ENCODE measurements at places on chromosomes 4 and X.
A peak's percentile ranks its signal among the peaks of the same experiment; 100 is the strongest.

DNA sequence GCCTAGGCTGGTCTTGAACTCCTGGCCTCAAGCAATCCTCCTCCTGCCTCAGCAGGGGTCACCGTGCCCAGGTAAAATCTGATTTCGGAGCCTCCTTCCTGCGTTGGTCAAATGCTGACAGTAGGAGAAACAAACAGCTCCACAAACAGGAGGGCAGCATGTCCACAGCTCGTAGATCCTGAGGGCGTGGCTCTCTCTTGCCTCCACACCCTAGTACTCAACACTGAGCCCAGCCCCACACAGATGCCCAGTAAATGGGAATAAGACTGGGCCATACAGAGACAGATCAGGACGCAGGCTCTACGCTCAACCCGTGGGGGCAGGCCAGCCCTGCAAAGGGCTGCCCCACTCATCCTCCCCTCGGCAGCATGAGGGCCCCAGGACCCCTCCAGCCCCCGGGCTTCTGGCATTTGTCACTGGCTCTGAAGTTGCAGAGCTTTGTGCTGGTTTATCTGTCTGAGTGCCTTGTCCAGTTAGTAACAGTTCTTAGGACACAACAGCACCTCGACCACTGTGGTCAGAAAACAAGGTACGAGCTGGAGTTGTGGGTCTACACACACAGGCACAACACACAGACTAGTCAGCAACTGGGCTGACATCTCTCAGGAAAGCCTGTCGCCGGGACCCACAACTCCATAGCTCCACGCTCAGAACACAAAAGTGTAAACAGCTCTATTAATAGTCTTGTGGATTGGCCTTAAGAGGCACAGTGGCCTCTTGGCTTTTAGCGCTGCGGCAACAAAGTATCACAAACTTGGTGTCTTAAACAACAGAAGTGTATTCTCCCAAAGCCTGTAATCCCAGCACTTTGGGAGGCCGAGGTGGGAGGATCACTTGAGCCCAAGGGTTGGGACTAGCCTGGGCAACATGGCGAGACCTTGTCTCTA, 5.2 kb downstream of the TNIP2 start:
- DNase-seq: no peak

- no peak for DNase-seq
Measured at GRCh38 chrX:13511241-13511943, 58.0 kb upstream of the EGFL6 start.

- DNase-seq: no peak
Measured at GRCh38 chr4:163317110-163317509, 15.3 kb downstream of the NPY1R start.

DNA sequence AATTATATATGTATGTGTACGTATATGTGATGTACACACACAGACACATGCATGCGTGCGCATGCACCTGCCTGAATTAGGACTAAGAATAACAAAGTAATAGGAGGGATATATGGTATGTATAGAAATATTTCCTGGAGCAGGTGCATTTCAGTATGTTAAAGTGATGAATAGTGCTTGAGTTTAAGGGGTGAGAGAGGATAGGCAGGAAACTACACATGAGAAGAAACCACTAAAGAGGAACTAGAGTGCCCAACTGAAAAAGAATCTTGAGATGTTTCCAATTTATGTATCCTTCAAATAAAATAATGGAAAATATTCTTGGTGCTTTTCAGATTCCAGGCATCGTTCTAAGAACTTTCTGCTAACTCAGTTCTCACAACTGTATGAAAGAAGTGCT, 52.6 kb upstream of the UNC5C start:
- no peak for DNase-seq

GRCh38 chr4:80127870-80128419, 54.9 kb upstream of the ANTXR2 start:
- no peak for DNase-seq

DNA sequence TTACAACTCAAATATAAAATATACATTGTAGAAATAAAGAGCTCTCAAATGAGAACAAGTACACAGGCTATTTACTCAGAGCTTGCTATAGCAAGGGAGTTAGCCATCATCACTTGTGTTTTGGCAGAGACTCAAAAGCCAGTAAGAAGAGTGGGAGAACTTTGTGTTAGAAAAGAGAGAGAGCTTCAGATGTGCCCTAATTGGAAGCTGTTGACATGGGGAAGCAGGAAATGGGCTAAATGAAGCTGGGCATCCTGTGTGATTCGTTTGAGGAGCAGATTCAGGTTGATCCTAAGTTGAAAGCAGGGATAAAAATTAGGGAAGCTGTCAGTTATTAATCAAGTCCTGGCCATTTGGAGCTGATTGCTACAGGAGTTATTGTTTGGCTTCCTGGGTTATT, 207.4 kb upstream of the MAOA start:
- no peak for DNase-seq

GRCh38 chr4:17584521-17585213, 7.7 kb downstream of the LAP3 start:
- DNase-seq: no peak

DNA sequence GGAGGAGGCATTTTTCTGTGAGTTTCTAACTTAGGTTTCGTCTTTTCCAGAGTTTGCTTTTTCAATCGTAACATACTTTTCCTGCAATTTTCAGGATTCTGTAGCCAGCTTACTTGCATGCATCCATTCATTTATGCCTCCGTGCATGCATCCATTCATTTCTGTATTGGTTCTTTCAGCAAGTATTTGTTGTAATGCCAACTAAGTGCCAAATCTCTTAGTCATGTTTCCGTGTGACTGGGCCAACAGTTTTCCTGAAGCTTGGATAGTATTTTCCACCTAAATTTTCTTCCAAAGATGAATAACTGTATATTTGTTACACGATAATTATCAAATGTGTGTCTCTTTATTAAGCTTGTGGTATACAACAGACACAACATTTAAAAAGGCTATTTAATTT, 41.5 kb downstream of the CBLL2 start:
- DNase-seq: peak; percentile 22

DNA sequence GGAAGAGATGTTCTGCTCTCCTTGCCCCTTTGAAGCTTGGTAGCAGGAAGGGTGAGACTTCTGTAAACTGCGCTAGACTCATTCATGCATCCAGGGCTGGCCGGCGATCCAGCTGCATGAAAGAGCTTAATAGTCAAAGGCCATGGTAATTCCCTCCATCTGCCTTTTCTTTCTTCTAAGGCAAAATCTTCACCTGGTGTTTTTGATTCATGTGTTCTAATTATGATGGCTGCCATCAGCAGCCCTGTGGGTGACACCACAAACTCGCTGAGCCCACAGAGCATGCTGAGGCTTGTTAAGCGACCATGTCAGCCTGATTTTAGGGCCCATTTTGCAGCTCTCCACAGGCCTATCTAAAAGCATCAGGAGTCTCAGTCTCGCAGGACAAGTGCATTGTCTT, 450.1 kb upstream of the TENM3 start:
- no peak for DNase-seq

DNA sequence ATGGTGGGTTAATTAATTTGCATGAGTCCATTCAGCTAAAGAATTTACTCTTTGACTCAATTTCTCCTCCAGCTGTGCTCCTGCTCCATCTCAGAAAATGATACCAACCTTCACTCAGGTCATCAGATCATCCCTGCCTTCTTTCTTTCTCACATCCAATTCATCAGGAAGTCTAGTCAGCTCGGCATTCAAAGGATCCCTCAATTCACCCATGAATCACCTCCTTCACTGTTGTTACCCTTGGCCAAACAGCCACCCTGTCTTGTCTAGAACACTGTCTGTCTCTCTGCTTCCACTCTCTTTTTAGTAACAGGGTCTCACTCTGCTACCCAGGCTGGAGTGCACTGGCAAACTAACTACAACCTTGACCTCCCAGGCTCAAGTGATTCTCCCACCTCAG, 337.4 kb upstream of the SFRP2 start:
- peak; percentile 43 for DNase-seq

DNA sequence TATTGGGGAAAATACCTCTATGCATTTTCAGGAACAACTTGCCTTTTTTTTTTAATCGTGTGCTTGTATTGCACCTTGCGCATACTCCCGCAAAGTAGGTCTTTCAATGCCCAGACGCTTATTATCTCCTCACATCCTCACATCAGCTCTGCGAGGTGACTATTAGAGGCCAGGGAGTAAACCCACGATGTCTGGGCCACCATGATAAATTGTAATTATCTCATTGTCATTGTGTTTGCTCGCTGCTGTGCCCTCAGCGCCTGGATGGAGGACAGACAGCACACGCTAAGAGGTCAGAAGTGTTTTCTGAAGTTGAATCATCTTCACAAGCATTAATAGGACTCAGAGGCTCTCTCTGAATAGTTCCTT, 1.0 kb upstream of the RELL1 start:
- no peak for DNase-seq

DNA sequence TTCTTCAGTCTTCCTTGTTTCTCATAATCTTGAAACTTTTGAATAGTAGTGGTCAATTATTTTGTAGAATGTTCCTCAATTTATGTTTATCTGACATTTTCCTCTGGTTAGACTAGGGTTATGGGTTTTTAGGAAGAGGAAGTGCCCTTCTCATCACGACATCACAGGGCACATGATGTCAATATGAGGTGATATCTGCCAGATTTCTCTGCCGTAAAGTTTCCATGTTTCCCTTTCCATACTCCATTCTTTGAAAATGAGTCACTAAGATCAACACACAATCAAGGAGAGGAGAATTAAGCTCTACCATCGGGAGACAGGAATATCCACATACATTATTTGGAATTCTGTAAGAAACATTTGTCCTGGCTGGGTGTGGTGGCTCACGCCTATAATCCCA, 28.4 kb downstream of the RP2 start:
- peak; percentile 75 for DNase-seq

DNA sequence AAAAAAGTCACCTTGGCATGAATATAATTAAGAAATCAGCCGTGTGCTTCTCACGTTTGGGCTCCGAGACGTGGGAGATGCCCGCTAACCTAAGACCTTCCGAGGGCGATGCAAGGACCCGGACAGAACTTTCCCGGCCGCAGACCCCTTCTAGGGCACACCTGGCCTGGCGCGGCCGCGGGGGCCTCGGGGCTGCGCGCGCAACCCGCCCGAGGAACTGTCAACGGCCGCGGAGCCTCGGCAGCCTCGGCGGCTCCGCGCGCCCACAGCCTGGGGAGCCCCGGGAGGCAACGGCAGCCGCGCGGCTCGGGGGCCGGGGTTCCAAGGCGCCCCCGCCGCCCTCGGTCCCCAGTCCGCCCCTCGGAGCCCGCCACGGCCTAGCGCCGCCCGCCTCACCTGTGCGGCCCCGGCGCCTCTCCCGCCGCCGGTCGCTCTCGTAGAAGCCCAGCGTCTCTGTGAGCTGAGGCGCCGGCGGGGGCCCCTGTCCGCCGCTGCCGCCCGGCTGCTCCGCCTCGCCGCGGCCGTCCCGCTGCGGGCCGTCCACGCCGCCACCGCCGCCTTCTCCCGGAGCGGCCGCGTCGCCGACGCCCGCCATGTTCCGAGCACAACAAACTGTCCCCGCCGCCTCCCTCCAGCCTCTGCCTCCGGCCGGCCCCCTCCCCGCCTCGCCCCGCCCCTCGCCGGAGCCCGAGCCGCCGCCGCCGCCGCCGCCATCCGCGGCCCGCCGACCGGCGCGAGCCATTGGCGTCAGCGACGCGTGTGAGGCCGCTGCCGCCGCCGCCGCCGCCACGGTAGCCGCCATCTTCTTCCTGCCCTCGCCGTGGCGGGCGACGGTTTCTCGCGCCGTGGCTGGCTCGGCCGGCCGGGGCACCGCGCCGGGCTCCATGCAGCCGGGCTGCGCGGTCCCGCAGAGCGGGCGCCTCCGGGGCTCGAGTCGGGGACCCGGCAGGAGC, at the start of gene TAPT1:
Gene TAPT1 (minus strand): TSS at position 609 of the 953 bp plus-strand sequence. CDS start 14 bp downstream, at position 595.
- DNase-seq: peak; percentile 76

DNA sequence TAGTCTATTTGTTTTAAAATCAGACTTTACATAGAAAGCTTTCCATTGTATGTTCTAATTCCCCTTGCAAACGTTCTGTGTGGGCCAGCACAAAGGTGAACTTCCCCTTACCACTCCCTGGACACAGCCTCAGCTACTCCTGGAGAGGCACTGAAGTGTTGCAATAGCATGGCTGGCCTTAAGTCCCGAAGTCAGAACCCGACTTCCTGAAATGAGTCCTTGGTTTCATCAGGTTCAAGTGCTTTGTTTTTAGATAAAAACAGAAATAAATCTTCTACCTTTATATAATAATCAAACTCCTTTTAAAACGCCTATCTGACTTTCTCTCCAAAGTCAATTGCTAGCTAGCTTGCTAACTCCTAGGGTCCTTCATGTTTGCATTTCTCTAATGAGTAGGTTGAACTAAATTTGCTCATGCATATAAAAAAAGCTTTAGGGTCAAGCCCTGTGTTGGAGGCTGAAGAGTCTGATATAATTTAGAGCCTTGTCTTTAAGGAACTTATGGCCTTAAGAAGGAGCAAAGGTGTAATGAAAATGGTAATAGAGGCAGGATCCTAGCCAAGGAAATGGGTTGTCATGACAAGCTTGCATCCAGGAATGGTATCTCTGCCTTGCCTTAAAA, 9.0 kb downstream of the BMP3 start:
- DNase-seq: no peak

GRCh38 chr4:65139998-65140397, 530.3 kb downstream of the EPHA5 start:
- DNase-seq: no peak

DNA sequence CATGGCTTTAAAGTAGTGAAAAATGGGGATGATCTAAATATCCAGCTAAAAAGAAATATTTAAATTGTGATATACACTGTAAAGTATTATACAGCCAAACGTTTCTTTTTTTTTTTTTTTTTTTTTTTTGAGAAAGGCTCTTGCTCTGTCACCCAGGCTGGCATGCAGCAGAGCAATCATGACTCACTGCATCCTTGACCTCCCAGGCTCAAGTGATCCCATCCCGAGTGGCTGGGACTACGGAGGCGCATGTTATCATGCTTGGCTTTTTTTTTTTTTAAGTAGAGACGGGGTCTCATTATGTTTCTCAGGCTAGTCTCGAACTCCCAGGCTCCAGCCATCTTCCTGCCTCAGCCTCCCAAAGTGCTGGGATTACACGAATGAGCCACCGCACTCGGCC, 17.1 kb downstream of the SMIM14 start:
- DNase-seq: peak; percentile 96

- no peak for DNase-seq
Measured at GRCh38 chr4:169351872-169352271, 81.1 kb upstream of the SH3RF1 start.

DNA sequence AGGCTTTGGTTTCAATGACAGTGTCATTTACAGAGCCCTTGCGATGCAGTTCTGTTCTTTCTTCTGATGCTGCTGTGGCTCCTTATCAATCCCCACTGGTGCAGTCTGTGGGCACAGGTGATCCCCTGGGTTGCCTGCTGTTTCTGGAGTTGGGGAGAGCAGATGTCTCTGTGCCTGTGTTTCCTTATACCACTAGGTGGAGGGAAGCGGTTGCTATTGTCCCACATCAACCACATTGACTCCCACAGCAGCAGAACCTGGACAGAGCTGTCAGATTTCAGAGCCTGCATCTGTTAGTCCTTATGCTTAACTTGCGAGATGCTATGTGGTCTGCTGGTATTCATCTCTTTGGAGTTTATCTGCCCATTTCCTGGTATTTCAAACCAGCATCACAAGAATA, 57.7 kb downstream of the NEIL3 start:
- DNase-seq: peak; percentile 6

GRCh38 chrX:109843963-109844751, 111.1 kb upstream of the ACSL4 start:
- DNase-seq: no peak

GRCh38 chrX:72121383-72121782, 10.3 kb downstream of the RTL5 start:
- peak; percentile 78 for DNase-seq

Measured in fibroblast of skin of back (primary cell).